NCI-H1092 treated with DMSO at 0.1 percent for 48 hours (cell line): ENCODE measurements at places on chromosomes 11 and 22.
A peak's percentile ranks its signal among the peaks of the same experiment; 100 is the strongest.

DNA sequence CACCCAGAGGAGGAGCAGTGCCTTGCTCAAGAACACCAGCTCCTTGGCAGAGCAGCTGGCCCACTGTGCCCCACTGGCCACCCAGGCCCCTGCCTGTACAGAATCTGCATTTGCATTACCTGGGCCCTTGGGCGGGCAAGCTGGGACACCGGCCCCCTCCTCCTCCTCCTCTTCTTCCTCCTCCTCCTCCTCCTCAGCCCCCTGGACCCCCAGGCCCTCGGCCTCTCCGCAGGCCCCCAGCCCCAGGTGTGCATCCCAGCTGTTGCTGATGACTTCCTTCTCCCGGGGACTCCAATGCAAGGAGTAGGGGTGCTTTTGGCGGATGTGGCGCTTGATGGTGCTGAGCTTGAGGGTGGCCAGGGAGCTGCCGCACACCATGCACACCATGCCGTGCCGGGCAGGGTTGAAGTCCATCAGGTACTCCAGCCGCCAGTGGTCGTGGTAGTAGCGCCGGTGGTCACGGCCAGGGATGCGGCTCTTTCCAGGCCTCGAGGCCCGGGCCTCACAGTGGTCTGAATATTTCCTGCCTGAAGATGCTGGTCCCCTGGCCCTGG lies 2.8 kb downstream of the ZFTA start:
- DNase-seq, result no peak

GRCh38 chr11:131145791-131146190 lies 224.6 kb upstream of the NTM start:
- DNase-seq, result no peak

GRCh38 chr11:76263166-76263565 lies 56.9 kb upstream of the WNT11 start:
- no peak for DNase-seq

- peak; percentile 41 for DNase-seq
These were observed 39.6 kb downstream of the GALNT18 start for GRCh38 chr11:11582011-11582701.

DNA sequence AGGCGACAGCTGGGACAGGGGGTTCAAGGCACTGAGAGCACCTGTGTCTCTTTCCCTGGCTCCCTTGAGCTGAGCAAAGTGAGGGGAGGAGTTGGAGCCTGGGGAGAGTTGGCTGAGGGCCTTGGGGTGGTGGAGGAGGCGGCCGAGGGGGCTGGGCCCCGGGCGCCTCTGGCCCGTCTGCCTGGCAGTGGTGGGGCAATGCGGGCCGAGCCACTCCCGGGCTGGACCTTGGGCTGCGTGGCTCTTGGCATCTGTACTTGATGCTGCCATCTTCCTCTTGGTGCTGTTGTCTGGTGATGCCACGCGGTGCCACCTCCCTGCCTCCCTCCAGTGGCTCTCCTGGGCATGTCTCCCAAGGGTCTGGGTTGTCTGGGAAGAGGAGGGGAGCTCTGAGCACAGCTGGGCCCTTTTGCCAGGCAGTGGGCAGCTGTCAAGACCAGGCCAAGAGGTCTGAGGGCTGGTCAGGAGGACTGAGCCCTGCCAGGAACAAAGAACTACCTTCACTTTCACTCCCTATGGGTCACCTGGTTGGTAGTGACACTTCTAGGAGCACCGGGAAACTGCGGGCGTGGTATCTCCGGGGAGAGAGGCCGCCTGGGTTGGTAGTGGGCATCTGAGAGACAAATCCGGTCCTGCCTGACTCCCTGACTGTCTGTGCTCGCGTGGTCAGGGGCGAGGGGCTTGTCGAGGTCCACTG lies 1.3 kb downstream of the GRIK4 start:
- peak; percentile 36 for DNase-seq

- no peak for DNase-seq
These were observed 43.2 kb upstream of the ACCSL start for GRCh38 chr11:44004452-44005062.

- DNase-seq, result no peak
These were observed at the start of gene SAA4 for GRCh38 chr11:18236664-18237356. Gene SAA4 (minus strand): TSS chr11:18236802. CDS start chr11:18235926, 876 bp downstream.

DNA sequence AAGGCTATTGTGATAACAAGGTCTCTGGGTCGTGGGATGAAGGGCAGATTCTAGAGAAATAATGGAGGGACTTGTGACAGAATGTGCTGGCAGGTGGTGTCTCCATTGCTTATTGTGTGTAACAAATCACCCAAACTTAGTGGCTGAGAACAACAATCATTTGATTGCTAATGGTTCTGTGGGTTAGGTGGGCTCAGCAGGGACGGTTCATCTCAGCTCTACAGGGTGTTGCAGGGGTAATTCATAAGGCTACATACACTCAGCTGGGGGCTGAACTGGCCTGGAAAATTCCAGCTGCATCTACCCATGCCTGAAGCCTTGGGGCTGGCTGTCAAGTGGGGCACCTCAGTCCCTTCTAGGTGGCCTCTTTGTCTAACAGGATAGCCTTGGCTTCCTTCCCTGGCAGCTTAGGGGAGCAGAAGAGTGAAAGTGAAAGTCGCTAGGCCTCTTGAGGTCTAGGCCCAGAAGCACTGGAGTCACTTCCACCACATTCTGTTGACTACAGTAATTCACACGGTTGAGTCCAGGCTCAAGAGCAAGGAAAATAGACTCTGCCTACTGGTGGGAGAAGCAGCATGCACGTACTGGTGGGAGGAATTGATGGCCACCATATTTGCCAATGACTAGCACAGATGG lies 308.9 kb downstream of the MN1 start:
- no peak for DNase-seq

DNA sequence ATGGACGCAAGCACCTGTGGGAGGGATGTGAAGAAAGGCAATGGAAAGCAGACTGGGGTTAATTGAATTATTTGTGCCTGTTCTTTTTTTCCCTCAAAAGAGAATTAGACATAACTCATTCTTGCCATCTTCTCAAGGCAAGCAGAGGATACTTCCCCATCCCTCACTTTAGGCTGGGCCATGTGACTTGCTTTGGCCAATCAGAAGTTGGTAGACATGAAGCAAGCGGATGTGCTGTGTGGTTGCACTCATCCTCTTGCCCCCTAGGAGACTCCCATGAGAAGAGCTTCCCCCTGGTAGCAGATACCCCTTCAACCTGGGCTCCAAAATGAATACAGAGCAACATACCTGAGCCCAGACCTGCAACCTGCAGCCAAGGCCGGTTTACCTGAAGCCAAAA lies 124.4 kb upstream of the ZC3H12C start:
- no peak for DNase-seq

DNA sequence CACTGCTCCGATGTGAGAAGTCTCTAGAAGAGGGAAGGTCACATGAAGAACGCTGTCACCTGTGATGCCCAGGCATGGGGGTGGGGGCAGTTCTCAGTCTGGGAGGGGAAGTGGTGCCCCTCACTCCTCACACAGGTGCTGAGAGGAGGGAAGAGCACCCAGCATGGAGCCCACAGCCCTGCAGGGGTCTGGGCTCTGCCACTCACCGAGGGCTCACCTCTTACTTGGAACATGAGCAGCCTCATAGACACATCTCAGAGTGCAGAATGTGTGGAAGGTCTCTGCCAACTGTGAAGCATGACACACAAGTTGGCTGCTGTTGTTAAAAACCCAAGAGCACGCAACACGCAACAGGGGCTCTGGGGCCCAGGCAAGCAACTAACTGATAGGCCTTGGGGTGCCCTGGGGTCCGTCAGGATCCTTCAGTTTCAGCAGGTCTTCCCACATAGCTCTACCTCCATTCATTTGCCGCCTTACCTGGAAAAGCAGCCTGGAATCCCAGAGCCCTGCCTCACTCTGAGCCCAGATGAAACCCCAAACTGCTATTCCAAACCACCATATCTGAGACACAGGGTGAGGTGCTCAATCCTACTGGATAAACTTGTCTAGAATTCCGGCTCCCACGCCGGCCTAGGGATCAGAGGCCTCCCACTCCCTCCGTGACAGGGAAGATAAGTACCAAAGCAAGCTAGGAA lies 17.5 kb upstream of the TMPRSS4 start:
- DNase-seq, result no peak

- peak; percentile 76 for DNase-seq
These were observed at the start of gene LRRC56 for GRCh38 chr11:536841-537621. Gene LRRC56 (plus strand): TSS chr11:537527. CDS start chr11:540685, 3,158 bp downstream.

GRCh38 chr11:103893371-103893770 lies 143.1 kb upstream of the DDI1 start:
- no peak for DNase-seq

- no peak for DNase-seq
These were observed 9.6 kb upstream of the WNT11 start for GRCh38 chr11:76215941-76216340.

- DNase-seq, result no peak
These were observed 33.6 kb upstream of the FNBP4 start for GRCh38 chr11:47800759-47801158.
